ENCODE measurements at places on chromosomes 2 and 18.

GRCh38 chr2:35548171-35548570 is 807.4 kb upstream of the CRIM1 start:
- peak; percentile 65 for DNase-seq

GRCh38 chr2:23271230-23271629 is 113.7 kb upstream of the KLHL29 start:
- DNase-seq: no peak

DNA sequence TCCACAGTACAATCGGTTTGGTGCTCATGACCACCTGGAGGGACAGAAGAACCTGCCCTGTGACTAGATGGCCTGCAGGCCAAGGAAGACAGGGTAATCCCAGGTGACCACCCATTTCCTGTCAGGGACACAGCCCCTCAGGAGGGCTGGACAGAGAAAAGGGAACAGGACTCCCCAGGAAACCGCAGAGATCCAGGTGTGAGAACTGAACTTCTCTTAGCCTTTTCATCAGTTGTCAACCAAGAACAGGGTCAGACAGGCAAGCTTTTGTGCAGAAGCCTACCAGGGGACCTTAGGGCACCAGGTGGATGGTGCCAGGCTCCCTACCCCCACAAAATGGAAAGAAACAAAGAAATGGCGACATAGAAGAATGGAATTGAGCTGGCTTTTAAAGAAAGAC is 132.3 kb downstream of the HDAC4 start:
- DNase-seq: no peak

- peak; percentile 27 for DNase-seq
Observed at GRCh38 chr2:64640153-64641044, 13.3 kb downstream of the SERTAD2 start.

DNA sequence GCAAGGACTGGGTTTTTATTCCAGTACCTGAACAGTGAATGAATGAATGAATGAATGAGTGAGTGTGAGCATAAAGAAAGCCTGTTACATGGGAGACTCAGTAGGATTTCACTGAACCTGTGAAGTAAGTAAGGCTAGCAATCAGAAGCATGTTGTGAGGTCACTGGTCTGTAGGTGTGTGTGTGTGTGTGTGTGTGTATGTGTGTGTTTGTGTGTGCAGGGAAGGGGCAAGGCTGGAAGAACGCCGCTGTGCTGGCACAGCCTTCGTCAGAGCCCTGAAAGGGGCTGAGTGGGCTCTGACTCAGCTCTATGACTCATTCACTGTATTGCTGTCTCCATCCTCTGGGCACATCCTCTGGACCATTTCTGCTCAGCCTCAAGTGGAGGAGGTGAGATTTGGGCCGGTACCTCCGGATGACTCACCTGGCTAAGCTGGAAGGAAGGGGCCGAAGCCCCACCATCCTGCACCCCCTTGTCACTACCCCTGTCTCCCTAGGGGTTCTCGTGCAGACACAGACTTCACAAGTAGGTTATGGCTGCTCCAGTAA is 51.4 kb upstream of the MRPL33 start:
- DNase-seq: peak; percentile 97

DNA sequence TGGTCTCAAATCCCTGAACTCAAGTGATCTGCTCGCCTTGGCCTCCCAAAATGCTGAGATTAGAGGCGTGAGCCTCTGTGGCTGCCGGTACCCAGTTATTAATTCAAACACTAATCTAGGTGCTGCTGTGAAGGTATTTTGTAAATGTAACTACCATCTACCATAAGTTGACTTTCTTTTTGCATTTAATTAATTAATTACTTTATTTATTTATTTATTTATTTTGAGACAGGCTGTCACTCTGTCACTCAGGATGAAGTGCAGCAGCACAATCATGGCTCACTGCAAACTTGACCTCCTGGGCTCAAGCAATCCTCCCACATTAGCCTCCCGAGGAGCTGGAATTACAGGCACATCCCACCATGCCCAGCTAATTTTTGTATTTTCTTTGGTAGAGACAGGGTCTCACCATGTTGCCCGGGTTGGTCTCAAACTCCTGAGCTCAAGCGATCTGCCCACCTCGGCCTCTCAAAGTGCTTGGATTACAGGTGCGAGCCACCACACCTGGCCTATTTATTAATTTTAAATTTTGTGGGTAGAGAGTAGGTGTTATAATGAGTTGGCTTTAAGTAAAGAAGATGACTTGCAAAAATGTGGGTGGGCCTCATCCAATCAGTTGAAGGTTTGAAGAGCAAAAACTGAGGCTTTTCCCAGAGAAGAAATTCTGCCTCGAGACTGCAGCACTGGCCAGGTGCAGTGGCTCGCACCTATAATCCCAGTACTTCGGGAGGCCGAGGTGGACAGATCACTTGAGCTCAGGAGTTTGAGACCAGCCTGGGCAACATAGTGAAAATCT is 17.3 kb upstream of the NMUR1 start:
- no peak for DNase-seq

DNA sequence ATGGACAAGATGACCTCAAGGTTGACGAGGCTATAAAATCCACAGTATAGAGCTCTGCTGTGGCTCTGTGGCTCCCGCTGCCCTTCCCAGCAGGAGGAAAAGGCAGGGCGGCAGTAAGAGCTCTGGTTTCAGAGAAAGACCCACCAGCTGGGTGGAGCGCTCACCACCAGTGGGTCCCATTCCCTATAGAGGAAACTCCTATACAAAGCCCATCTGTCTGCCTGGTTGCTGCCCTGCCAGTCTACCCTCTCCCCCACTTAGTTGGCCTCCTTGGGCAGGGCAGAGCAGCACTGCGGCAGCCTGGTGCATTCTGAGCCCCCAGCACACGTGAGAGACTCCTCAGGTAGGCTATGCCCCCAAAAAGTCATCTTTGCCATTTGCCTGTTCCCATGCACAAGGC is 26.5 kb downstream of the TNS1 start:
- no peak for DNase-seq

- DNase-seq: no peak
Observed at GRCh38 chr18:5961828-5962150, 66.5 kb upstream of the TMEM200C start.

GRCh38 chr18:3529077-3529476 is 79.1 kb downstream of the TGIF1 start:
- no peak for DNase-seq

GRCh38 chr2:202267495-202267894 is 1.9 kb downstream of the NOP58 start:
- DNase-seq: peak; percentile 16

- DNase-seq: peak; percentile 66
Observed at GRCh38 chr2:158637357-158637756, 157.8 kb upstream of the DAPL1 start.

GRCh38 chr2:182406221-182406620 is 20.6 kb downstream of the PDE1A start:
- no peak for DNase-seq

DNA sequence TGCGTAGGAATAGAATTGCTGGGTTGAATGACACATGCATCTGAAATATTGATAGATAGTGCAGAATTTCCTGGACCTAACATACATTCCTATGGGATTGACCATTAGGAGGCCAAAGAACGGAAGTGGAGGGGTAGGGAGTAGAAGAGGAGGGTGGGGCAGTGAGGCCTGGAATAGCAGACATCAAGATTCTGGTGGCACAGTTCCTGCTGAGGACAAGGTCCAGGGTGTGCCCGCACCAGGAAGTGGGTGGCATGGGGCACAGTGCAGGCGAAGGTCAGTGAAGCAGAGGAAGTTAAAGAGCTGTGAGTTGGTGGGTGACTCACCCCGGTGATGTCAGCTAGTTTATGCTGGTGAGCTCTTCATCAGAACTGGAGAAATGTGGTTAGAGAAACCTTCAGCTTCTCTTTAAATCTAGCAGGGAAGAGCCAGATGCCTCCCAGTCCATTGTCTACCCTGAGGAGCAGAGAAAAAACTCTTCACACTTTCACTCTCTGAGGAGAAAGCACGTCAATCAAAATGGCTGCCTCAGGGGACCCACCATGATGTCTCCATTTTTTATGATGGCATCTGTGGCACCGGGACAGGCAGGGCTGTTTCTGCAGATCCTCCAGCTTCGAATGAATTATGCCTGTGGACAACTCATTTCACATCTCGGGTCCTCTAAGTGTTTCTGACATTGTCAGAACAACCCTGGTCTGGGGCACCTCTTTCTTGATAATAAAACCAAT is 55.9 kb upstream of the CTLA4 start:
- peak; percentile 97 for DNase-seq

DNA sequence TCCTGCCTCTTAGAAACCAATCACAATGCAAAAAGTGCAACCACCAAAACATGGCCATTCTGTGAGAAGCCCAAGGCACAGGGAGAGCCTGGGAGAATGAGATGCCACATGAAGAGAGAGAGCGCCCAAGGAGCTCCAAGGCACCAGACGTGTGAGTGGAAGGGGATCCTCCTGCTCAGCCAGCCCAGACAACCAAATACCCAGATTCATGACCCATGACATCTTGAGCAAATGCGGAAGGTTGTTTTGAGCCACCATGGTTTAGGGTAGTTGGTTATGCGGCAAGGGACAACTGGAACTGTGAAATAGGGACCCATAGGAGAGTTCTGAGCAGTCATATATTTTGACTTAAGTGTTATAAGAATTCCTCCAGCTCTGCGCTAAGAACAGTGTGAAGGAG is 7.0 kb downstream of the AFF3 start:
- DNase-seq: no peak

- DNase-seq: no peak
Observed at GRCh38 chr2:132542953-132543569, 126.5 kb downstream of the GPR39 start.

DNA sequence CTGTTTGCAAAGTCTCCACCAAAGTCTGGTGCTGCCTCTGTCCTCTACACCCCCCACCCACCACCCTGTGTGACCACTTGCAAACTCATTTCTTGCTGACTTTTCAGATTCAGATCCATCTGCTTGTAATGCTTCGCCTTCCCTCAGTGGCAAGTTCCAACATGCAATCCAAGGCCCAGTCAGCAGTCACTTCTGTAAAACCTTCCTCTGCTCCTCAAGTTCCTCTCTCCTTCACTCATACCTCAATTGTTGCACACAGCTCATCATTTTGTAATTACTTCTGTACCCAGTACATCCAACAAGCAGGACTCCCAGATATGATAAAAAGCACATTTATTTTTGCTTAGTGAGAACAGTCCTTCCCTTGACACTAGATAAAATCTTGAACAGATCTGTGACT is 6.5 kb upstream of the LOXHD1 start:
- DNase-seq: no peak

DNA sequence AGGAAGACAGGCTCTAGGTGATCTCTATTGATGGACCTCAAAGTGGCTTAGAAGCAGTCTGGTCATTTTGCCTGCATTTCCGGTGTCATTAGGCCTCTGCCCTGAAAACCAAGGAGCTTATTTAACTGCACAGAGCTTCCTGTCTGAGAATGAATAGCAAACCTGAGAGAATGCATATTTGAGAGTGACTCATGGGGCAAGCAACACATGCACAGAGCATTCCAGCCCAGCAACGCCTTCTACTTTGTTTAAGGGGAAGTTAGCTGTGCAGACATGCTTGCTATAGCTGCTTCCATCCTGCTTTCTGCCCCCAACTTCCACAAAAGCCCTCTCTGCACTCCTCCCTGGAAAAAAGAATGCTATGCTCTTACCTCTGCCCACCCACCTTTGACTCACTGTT is 232.8 kb downstream of the GRB14 start:
- DNase-seq: peak; percentile 88

GRCh38 chr2:45344071-45344470 is 267.0 kb downstream of the SRBD1 start:
- no peak for DNase-seq

DNA sequence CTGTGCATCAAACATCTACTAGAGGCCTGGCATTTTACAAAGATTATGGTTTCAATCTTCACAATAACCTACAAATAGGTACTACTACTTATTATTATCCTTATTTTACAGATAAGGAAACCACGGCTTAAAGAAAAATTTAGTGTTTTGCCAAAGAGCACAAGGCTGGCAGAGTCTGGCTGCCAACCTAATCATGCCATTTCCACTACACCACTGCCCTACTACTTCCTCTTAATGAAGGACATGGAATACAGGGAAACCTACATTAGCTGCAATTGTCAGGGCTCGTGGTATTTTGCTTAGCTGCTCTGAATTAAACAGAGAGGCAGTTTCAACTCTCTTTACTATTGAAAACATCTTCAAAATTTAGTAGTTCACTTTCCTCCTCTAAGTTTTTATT is 5.9 kb downstream of the MBOAT2 start:
- DNase-seq: no peak

DNA sequence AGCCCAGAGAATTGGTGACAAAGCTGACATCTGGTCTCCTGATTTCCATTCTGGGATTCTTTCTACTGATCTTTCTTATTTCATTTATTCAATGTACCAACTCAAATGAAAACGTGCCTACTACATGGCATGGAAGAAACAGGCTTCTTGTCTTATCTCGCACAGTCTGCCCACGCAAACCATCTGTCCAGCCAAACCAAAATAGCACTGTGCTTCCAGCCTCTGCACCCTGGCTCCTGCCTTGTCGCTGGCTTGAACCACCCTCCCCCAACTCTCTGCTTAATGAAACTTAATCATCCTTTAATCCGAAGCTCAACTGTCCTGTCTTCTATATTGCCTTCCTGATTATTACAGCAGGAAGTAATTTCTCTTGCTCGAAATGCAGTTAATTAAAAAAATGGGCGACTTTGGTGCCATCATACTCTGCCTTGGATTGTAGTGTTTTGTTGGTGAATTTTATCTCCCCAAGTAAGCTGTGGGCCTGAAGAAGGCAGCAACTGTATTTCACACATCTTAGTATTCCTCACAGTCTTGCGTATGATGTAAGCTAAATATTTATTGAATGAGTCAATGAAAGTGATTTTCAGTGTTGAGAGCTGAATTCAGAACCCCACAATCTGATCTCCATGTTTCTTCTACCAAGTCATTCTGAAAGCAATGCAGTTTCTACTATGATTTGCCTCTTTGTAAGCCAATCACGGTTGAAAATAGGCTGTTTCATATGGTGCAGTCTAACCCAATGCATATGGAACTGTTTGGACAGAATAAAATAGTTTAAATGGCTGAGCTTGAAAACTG is 190.8 kb downstream of the TMEM247 start:
- DNase-seq: peak; percentile 63

DNA sequence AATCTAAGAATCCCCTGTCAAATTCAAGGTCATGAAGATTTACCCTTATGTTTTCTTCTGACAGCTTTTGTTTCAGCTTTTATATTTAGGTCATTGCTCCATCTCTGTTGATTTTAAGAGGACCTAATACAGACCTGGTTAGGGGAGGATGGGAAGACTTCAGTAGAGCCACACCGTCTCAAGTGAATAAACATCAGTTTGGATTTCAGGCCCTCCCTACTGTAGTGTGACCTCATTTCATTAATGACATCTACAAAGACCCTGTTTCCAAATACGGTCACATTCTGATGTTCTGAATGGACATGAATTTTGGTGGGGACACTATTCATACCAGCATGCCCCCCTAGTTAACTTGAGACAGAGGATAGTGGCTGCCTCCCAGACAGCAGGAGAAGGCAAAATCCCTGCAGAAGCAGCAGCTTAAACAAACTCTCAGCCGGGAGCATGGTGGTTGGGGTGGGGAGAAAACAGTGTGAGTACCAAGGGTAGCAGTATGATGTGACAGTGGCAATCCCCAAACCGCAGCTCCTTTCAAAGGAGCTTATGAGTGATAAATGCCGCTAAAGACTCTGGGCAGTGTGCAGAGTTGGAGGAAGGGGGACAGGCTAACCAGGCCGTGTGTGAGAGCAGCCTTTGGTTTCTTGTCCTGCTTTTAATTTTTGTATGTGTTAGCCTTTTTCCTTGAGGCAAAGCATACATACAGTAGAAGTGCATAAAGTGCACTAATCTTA is 65.9 kb upstream of the TNP1 start:
- DNase-seq: no peak
